ENCODE measurements at places on chromosomes 16 and 17.

- no peak for DNase-seq
Observed at GRCh38 chr17:28177351-28177750, 134.9 kb downstream of the NLK start.

DNA sequence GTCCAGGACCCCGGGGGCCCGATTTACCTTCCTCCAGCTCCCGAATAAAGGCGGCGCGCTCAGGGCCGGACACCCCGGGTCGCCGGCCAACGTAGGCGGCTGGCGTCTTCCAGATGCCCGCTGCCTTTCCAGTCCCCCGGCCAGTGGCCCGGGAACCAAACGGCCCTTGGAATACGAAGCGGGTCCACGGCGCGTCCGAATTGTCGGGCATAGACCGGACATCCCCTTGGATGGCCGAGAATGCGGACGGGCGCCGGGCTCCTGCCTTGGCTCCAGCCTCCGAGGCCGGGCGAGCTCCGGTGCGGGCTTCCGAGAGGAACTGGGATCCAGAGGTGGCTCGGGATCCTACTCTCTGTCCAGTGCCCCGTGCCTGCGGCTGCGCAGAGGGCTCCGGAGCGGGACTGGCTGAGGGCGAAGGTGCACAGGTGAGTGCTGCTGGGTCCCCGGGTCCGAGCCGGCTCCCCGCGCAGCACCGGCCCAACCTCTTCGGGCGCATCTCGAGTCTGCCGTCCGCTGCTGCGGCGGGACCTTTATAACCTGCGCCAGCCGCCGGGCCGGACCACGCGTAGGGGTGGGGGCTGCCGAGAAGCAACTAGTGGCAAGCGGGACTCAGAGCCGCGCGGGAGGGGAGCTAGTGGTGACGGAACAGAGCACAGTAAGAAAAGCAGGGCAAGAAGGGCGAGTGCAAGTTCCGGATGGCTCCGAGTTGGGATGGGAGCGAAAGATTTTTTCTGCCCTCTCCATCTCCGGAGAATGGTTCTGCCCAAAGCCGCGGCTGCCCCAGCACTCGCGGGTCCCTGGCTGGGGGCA lies at the start of gene HAP1:
TSS of gene HAP1 (minus strand) at position 505 of the 810 bp plus-strand sequence. CDS start at position 496, 9 bp downstream.
- DNase-seq, result no peak

DNA sequence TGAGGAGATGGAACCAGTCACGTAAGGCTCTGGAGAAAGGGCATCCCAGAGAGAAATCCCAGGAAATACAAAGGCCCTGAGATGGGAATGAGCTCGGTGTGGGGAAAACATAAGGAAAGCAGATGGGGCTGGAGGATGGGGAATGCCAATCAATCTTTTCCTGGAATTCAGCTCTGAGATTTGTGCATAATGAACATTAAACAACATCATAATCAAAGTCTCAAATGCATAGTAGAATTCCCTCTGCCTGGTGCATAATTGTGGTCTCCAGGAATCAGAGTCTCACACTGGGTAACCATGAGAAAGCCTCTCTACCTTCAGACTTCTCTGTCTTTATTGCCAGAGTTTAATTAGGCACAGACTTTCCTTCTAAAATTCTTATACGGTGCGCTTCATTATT lies 30.8 kb downstream of the OTOA start:
- DNase-seq, result no peak

DNA sequence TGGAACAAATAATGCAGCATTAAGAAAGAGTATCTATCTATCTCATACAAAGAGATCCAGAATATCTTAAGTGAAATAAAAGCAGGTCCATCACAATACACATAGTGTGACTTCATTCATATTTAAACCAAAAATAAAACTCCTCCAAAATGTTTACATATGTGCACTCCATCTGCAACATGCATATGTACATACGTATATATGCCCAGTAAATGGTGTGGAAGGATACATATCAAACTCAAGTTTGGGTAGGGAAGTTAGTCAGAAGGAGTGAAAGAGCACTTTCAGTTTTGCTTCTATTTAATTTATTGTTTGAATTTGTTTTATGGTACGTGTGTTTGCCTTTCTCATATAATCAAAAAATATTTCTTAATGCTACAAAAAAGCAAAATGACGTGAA lies 12.0 kb upstream of the ADAT1 start:
- no peak for DNase-seq

DNA sequence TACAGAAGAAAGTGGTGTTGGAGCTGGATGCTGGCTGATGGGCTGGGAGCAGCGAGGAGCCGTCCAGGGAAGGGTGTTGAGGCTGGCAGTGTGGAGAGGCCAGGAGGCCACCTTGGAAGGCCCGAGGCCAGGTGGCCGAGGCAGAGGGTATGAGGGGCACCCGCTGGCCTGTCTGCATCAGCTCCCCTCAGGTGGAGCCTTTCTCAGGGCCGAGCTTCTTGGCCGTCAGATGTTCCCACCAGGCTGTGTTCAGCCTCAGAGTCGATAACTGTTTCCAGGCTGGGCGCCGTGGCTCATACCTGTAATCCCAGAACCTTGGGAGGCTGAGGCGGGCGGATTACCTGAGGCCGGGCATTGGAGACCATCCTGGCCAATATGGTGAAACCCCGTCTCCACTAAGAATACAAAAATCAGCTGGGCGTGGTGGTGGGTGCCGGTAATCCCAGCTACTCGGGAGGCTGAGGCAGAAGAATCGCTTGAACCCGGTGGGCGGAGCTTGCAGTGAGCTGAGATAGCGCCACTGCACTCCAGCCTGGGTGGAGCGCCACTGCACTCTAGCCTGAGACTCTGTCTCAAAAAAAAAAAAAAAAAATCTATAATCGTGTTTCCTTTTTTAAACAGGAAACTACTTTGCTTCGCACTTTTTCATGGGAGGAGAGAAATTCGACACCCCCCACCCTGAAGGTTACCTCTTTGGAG lies 25.3 kb downstream of the MGRN1 start:
- DNase-seq, result no peak

DNA sequence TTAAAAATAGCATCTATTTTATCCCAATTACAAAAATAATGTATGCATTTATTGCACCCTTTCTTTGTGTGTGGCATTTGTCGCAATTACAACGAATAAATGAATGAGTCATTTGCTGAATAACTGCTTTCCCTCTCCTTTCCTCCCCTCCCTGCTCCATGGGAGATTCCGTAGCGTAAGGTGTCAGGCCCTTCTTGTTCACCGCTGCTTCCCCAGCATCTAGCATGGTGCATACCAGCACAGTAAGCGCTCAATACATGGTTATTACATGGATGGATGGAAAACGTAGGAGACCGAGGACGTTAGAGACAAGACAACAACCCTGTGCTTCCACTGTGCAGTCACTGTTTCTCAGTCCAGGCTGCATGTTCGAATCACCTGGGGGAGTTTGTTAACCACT lies 336.0 kb upstream of the EEF2KMT start:
- no peak for DNase-seq

DNA sequence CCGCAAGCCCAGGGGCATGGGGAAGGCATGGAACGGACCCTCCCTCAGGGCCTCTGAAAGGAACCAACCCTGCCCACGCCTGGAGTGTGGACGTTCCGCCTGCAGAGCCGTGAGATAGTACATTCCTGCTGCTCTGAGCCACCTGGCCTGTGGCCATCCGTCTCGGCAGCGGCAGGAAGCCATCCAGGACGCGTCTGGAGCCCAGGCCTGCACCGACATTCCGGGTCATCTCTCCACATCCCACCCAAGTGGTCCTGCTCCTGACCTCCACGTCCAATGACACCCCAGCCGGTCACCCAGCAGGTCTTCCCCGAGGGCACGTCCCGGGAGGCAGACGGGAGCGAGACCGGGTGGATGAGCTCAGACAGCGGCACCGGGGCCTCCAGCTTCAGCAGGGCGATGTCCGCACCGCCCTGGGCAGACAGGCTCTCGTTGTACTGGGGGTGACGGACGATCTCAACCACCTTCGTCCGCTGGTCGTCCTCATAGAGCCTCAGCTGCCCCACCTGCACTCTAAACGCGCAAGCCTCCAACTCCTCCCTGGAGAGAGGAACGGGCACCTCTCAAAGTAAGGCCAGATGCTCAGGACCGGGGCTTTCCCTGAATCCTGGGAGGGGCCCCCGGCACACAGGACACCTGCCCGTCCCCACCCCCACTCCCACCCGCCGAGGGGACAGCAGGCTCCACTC lies 21.3 kb upstream of the UBE2I start:
- no peak for DNase-seq

GRCh38 chr16:18983565-18984434 lies at the start of gene TMC7:
TMC7 (plus strand) TSS chr16:18983934; CDS start chr16:18984064, 130 bp downstream.
- DNase-seq, result peak; percentile 94

- DNase-seq, result no peak
Observed at GRCh38 chr17:5950878-5951277, 119.3 kb upstream of the WSCD1 start.

GRCh38 chr16:81987706-81988105 lies 23.6 kb downstream of the SDR42E1 start:
- DNase-seq, result no peak

DNA sequence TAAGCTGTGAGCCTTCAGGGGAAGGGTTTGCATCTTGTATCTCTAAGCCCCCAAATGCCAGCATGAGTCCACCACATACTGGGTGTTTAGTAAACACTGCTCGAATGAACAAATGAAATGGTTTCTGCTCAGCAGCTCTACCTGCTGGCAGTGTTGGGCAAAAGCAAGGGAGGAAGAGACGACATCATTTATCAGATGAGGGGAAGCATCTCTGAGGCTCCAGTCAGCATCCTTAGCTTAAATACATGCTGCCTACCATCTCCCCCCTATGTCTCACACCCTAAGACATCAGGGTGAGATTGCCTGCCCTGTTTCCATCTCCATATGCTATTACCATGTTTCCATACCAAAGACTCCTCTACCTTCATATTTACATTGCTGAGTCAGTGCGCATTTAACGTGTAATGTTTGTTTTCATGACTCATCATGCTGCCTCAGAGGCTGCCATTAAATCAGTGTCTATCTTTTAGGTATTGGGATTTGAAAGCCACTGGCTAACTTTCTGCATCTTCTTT lies 379.8 kb downstream of the UTP18 start:
- DNase-seq, result no peak

DNA sequence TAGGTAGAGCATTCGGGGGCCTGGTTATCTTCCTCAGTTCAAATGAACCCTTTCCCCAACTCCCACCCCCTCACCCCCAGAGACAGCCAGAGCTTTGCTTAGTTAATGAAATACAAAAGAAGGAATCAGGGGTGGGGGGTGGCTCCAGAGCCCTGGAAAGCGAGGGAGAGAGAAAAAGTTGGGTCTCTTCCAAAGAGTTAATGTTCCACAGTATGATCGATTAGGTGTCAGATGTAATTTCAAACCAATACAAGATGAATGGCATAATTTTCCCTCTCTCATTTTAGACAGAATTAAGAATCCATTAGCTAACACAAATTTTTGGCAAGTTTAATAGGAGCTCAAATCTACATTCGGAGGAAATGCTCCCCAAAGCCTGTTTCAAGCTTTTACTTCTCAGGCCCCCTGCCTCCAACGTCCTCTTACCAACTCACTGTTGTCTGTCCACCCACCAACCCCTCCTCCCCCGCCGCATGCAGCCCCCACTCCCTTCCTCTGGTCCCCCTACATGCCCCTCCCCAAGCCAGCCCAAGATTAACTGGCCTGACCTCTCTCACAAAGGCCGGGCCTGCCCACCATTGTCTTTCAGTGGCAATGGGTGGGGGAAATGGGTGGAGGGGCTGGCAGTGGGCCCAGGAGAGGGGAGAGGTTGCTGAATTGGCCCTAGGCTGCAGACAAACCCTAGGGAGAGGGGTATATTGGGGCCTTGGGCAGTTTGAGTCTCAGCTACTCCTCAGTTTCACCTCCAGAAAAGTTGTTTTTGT lies 28.2 kb downstream of the NEUROD2 start:
- peak; percentile 65 for DNase-seq

- DNase-seq, result no peak
Observed at GRCh38 chr16:80480664-80481063, 60.1 kb upstream of the DYNLRB2 start.

- no peak for DNase-seq
Observed at GRCh38 chr17:79730769-79731483, at the start of gene ENPP7. ENPP7 (plus strand) TSS chr17:79730943; CDS start chr17:79731140, 197 bp downstream.

GRCh38 chr16:30445149-30445407 lies 596 bp downstream of the SEPHS2 start:
- DNase-seq, result no peak

DNA sequence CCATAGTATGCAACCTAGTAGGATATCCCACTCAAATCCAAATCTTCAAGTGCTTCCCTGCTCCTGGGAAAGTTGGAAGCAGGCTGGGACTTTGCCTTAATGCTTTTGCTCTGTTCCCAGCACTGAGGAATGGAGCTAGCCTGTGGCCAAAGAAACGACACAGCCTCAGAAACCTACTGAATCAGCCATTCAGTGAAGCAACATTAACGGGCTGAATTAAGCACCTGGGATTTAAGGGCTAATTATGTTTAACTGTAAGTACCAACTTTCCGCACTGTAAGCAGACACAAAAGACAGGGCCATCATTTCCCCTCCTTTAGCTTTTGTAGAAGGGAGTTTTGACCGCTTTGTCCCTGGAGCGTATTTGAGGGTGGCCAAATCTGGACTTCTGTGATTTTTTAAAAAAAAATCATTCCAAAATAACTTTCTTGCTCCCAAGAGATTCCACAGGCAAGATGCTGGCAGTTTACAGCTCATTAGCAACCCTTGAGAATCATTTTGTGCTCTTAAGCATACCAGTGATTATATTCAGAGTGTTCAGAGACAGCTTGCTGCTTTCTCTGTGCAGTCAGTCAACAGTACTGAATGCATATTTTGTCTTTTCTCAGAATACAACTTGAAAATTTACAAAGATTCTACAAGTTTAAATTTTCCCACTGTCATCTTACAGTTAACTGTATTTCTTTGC lies 17.6 kb upstream of the NOL11 start:
- DNase-seq, result no peak

DNA sequence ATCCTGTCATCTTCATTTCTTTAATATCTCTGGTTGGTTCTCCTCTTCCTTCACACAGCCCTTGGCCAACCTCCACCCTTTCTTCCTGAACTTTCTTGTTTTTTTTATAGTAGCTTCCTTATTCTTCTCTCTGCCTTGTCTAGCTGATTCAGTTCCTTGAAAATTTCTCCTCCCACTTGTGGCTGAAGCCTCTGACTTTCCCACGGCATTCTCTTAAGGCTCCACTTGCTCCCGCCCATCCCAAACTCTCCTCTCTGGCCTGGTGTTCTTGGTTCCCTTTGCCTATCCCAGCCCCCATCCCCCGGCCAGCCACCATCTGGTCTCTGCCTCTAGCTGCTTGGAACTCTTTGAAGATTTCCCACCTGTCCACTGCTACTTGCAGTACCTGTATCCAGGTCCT lies 29.1 kb downstream of the NLRP1 start:
- no peak for DNase-seq

GRCh38 chr17:76467366-76467765 lies at the start of gene AANAT:
AANAT (plus strand) TSS chr17:76467603; CDS start chr17:76468747, 1,144 bp downstream.
- no peak for DNase-seq

DNA sequence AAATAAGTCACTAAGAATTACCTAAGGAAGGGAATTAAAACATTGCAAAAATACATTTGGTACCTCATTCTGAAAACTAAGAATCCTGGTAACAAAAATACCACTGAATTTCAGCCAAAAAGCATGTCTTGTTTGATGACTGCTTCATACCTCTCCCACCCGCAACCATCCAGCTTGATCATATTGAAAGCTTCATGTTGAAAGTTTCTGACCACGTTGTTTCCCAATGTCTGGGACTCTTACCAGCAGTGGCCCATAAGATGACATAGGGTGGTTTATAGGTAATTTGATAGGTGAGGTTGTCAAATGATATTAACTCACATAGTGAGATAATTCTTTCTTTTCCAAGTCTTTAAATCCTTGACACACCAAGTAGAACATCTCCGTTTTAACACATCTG lies 139.3 kb downstream of the CDH11 start:
- DNase-seq, result no peak

GRCh38 chr17:58605470-58605869 lies 86.4 kb downstream of the TEX14 start:
- no peak for DNase-seq
